ENCODE measurements at places on chromosomes 11 and 22.

- no peak for DNase-seq
These were observed 613.3 kb downstream of the TBC1D22A start for GRCh38 chr22:47375621-47376321.

DNA sequence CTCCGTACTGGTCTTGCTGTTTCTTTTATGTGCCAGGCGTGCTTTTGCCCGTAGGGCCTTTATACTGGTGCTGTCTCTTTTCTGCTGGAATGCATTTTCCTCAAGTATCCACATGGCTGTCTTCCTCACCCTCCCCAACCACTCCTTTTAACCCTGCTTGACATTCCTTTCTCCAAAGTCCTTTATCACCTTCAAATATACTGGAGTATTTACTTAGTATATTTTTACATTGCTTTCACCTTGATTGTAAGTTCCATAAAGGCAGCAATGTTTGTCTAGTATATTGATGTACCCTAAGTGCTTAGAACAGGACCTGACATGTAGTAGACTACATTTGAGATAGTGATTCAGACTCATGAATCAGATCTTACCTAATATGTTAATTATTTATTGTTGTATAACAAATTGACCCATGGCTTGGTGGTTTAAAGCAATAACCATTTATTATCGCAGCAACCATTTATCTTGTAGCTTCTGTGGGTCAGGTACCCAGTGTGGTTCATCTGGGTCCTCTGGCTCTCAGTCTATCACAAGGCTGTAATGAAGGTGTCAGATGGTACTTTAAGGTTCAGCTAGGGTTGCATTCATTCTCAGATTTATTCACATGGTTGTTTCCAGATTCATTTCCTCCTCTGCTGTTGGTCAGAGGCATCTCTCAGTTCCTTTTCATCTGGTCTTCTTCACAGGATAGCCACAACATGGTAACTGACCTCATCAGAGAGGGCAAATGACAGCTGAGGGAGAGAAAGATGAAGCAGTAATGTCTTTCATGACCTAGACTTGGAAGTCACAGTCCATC lies 34.2 kb downstream of the DDX10 start:
- DNase-seq: no peak

GRCh38 chr11:121376130-121376529 lies 76.0 kb upstream of the SORL1 start:
- DNase-seq: no peak

GRCh38 chr22:42680648-42681047 lies 31.5 kb upstream of the CYB5R3 start:
- peak; percentile 60 for DNase-seq
